ENCODE measurements at places on chromosomes 3 and 15.
A peak's percentile ranks its signal among the peaks of the same experiment; 100 is the strongest.

GRCh38 chr3:187743195-187744141 is 1.8 kb downstream of the BCL6 start:
- peak; percentile 50 for DNase-seq

DNA sequence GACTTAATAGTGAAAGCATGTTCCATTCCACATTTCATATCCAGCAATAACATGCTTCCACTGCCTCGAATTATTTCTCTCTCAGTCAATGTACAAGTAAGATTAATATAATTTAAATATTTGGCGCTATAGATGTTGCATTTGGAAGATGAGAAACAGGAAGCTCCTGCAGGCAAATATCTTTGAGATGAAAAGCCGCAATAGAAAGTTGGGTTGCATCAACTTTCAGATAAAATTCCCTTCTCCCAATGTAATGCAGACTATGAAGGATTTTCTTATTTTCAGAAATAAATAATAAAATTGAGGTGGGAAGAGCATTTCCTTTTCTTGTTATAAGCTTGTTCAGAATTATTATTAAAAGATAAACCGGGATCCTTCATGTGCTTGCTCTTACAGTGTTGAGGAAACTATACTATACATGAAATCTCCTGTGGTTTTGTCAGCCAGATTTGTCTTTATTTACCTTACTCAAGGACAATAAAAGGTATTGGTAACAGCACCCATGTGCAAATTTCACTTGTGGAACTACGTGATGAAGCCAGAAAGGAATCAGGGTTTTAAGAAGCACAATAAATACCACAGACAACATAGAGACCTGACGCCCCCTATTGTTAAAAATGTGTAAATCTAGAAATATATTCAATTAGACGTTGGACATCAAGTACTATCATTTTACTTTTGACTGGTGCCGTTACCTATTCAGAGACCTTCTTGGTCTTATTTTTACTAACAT is 307.0 kb downstream of the ARPP21 start:
- DNase-seq, result peak; percentile 3

DNA sequence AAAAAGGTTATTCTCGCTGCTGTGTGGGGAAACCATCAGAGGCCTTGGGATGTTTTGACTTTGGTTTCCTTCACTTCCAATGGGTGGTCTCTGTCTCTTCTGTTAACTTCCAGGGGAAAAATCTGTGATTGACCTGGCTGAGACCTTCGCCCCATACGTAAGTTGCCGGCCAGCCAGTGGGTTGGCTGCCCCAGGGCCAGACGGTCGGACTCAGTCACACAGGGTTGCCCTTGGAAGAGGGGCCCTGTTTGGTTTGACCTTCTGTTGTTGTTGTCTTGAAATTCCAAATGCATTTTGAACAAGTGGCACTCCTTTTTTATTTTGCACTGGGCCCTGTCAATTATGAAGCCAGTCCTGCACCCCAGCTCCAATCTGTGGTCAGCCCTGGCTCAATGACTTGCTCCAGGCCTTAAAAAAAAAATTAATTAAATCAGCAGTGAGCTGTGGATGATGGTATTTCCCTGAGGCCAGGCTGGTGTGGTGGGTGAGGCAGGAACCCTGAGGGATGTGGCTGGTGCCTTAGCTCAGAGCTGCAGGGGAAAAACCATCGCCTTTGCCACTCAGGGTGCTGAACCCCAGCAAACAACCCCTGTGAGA is 4.5 kb downstream of the FAM107A start:
- DNase-seq, result no peak

DNA sequence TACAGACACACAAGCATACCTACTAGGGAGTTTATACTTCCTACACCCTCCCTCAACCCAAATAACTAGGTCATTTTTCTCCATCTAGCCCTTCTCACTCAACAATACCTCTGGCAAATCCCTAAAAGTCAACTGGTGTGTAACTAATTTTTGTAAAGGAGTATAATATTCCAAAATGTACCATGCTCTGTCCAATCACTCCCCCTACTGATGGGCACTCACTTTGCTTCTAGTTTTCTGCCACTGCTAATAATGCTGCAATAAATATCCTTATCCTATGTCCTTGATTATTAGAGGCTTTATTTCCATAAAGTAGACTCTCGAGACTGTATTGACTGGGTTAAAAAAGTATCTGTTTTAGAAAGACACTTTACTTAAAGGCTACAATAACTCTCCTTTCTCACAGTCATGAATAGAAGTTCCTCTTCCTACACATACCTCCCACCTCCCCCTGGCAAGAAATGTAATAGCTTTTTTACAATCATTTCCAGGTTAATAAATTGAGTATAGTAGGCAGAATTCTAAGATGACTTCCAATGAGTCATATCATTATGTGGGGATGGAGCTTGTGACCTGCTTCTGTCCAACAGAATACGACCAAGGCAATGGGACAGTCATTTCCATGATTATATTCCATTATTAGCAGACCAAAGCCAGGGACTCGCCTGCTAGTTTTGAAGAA is 30.0 kb downstream of the SHQ1 start:
- no peak for DNase-seq

- DNase-seq, result no peak
Observed at GRCh38 chr3:128257632-128258031, 104.4 kb downstream of the EEFSEC start.

DNA sequence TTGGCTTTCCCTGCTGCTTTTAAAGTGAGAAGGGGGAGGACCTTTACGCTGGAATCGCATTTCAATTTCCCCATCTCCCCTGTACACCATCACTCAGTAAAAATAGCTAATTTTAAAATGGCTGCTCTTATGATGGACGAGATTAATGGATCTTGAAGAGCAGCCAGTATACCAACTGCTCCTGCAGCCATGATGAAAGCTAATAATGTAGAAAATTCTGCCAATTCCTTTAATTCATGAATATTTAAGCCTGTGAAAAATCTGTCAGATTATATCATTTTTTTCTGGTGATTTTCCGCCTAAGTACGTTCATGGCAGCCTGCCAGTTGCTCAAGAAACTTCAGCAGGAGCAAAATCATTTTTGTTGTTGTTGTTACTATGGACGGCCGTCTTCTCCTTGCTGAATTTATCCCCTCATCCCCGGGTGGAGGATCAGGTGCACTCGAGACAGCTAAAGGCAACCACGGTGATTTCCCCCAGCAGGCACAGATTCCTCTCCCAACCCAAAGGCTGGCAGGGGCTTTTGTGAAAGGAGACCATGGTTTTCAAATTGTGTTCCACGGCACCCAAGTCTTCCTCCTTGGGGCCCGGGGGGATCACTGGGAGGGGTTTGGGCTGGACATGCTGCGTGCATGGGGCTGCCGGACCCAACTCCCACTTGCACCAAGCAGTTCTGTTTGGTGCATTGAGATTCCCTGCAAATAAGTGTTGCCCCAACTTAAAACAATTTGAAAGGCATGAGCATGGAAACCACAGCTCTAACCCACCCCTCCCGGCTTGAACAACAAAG is 289.6 kb downstream of the UACA start:
- no peak for DNase-seq

DNA sequence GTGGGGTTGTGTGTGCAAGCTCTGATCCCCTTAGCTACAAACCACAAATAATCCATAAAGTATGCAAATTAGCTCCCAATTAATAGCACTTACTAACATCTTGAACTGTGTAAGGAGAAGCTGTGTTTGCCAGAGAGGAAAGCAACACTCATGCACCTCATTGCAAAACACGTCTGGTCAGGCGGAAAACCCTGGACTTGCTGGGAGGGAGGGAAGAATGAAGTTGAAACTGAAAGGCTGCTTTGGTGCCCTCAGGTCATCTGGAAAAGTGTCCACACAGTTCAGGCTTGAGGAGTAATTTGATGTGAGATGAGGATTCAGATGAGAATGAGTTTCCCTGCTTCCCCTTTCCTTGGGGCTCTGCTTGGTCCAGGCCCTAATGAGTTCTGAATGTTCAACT is 185.5 kb upstream of the ANKRD28 start:
- DNase-seq, result no peak

DNA sequence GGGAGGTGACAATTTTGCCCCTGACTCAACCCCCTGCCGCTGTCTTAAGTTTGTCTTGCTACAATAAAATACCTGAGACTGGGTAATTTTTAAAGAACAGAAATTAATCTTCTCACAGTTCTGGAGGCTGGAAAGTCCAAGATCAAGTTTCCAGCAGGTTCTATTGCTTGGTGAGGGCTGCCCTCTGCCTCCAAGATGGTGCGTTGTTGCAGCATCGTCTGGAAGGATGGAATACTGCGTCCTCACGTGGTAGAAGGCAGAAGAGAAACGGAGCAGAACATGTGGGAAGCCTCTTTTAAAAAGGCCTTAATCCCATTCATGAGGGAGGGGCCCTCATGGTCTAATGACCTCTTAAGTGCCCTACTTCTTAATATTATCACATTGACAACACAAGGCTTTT is 87.3 kb upstream of the SNTN start:
- no peak for DNase-seq

GRCh38 chr3:75768303-75769017 is 16.9 kb downstream of the ZNF717 start:
- DNase-seq, result no peak

DNA sequence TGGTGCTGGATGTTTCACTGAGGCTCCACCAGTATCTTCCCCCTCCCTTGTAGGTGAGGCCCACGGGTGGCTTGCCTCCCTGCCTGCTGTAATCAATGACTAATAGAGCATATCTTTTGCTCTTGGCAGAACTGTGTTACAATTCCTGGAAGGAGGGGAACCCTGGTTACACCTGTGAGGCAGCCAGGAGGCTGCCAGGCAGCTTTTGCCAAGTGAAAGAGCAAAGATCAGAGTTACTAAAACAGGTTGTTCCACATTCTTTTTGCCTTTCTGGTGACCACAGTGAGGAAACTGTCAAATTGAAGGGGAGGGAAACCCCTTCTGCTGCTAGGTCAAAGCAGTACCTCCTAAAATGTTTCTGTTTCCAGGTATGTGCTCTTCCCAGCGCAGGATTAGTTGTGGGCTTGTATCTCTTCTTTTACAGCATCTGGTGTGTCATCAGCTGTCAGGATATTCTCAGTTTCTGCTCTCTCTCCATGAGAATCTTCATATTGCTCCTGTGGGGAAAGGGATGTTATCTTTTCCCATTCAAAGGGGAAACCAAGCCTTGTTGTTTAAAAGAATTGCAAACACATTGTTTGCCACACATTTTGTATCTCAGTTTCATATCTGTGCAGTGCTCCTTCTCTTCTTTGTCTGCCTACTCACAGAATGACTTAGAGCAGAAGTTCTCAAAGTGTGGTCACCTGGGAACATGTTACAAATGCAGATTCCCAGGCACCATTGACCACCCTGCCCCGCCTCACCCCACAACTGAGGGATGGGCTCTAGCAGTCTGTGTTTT is 137.4 kb upstream of the UMPS start:
- DNase-seq, result peak; percentile 25

DNA sequence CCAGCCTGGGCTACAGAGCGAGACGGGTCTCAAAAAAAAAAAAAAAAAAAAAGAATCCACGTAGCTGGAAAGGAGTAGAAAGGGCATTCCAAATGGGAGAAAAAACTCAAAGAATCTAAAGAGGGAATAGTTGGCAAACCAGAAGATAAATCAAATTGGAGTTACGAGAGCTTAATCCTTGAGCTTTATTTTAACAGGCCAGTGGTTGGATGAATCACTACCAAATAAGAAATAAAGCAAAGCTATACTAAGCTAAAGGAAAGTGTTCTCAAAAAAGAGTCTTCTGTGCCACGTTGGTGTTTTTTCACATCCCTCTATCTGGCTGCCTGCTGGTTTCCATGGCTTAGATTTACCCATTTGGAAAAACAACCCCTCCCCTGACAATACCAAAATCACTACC is 14.0 kb downstream of the VGLL4 start:
- DNase-seq, result no peak

- DNase-seq, result no peak
Observed at GRCh38 chr15:69663982-69664381, 211.4 kb downstream of the RPLP1 start.

GRCh38 chr3:177603148-177603603 is 405.9 kb upstream of the TBL1XR1 start:
- peak; percentile 20 for DNase-seq

DNA sequence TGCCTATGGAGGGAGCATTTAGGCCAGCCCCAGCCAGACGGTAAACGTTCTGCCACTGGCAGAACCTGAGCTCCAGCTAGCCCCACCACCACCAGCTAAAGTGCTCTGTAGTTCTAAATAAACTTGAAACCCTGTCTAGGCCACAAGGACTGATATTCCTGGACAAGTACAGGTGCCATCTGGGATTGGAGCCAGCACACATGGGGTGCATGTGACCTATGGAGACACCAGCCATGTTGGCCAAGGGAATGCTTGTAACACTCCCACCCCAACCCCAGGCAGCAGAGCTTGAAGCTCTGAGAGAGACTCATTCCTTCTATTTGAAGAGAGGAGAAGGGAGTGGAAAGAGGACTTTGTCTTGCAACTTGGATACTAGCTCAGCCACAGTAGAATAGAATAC is 284.5 kb upstream of the DCBLD2 start:
- DNase-seq, result no peak

GRCh38 chr3:32412887-32413286 is 21.2 kb downstream of the CMTM7 start:
- DNase-seq, result no peak

DNA sequence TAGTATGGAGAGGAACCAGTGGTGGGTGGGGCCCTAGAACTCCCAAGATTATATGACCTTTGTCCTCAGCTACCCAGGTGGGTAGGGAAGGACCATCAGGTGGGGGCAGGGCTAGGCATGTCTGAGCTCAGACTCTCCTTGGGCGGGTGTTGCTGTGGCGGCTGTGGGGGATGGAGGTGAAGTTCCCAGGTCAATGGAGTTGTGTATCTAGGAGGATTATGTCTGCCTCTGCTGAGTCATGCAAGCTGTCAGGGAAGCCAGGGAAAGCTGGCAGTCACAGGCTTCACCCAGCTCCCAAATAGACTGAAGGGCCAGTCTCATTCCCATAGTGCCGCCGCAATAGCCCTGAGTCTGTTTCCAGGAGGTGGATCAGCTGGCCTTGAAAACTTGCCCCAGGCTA is 139.7 kb upstream of the CFAP20DC start:
- no peak for DNase-seq

- no peak for DNase-seq
Observed at GRCh38 chr3:186218421-186218820, 109.5 kb upstream of the ETV5 start.

GRCh38 chr15:50321680-50322210 is 33.3 kb downstream of the GABPB1 start:
- no peak for DNase-seq

DNA sequence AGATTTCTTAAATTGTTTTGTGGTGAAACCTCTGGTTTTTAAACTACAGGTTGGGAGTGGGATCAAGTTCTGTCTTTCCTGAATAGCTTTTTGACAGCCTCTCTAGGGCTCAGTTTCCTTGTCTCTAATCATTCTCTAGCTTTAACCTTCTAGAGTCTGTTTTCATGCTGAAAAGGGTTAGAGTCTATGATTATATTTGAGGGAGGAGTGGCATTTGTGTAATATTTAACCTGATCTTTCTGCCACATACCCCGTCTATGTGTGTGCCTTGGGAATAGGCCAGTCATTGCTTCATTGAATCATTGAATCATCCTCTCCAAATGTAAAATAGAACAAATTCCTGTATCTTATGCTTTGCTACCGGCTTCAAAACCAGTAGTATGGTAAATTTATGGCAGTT is 204.9 kb downstream of the KLHL25 start:
- no peak for DNase-seq

- no peak for DNase-seq
Observed at GRCh38 chr15:67003586-67003985, 61.8 kb upstream of the SMAD3 start.

GRCh38 chr3:54447427-54447826 is 325.1 kb downstream of the CACNA2D3 start:
- DNase-seq, result no peak

Data from activated CD4-positive, alpha-beta T cell treated with anti-CD3 and anti-CD28 coated beads, Interleukin-2, amount 50 U/mL, for 16 hours (primary cell).